ENCODE measurements at places on chromosomes 6 and 20.

GRCh38 chr6:163414117-163414945, at the start of gene QKI:
QKI (plus strand) TSS chr6:163414718; CDS start chr6:163415194, 476 bp downstream.
- DNase-seq = peak; percentile 84

- no peak for DNase-seq
Observed at GRCh38 chr6:142443532-142443931, 141.7 kb downstream of the ADGRG6 start.

DNA sequence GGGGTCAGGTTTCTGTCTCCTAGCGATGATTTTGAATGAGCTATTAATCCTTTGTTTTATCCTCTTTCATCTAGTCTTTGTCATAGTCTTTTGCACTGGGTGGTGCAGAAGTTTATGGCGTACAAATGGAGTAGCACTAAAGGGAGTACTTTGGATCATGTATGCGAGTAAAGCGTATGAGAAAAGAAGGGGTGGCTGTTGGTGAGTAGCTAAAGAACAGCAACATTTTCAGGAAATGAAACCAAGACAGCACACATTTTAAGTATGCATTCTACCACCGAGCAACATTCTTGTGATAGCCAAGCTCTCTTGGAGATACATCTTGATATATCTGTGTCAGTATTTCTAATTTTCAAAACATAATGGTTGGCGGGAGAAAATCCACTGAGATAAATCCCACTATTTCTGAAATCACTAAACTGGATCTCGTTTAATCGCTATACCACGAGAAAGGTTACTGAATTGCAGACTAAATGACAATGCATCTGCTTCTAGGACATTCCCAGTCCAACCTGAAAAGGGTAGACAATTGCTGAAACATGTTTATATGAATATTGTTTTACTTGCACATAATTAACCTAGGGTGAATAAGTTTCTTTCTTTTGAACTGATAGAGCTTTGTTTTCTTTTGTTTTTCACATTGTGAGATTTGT, 196.1 kb downstream of the TRIM27 start:
- no peak for DNase-seq

- no peak for DNase-seq
Observed at GRCh38 chr6:43916924-43917877, 147.2 kb downstream of the VEGFA start.

- DNase-seq = no peak
Observed at GRCh38 chr6:34531580-34532201, 24.4 kb downstream of the SPDEF start.

- DNase-seq = no peak
Observed at GRCh38 chr6:156471000-156471399, 306.2 kb upstream of the ARID1B start.

DNA sequence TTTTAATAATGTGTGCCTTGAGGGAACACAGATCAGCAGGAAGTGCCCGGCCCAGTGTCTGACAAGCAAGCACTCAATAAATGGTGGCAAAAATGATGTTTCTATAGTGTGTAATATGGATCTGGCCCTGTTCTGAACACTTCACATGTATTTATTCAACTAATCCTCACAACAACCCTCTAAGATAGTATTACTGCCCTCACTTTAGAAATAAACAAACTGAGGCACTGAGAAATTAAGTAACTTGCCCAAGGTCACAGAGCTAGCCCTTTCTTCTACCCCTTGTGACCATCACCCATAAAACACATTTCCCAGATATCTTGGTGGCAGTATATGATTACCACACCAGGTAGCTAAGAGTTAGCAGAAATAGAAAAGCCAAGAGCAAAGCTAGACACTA, 12.8 kb upstream of the MTFR2 start:
- DNase-seq = no peak

- no peak for DNase-seq
Observed at GRCh38 chr6:148021165-148021564, 321.5 kb upstream of the SASH1 start.

GRCh38 chr6:1027109-1027794, 284.6 kb upstream of the FOXQ1 start:
- DNase-seq = no peak

- DNase-seq = no peak
Observed at GRCh38 chr6:139194740-139195139, 59.9 kb downstream of the HECA start.

DNA sequence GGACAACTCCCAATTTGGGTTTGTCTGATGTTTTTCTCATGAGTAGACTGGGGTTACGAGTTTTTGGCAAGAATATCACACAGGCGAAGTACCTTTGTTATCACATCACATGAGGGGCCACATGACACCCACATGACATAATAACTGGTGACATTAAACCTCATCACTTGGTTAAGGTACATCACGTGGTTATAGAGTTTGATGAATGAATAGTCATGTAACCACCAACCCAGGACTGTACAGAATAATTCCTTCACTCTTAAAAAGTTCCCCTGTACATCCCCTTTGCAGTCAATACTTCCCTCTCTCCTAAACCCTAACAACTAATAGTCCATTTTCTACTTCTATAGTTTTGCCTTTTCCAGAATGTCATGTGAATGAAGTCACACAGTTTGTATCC, 83.4 kb downstream of the REV3L start:
- no peak for DNase-seq

GRCh38 chr20:50138120-50138478, 15.4 kb downstream of the PEDS1 start:
- no peak for DNase-seq

GRCh38 chr6:11833626-11834592, 55.3 kb upstream of the ADTRP start:
- DNase-seq = no peak

DNA sequence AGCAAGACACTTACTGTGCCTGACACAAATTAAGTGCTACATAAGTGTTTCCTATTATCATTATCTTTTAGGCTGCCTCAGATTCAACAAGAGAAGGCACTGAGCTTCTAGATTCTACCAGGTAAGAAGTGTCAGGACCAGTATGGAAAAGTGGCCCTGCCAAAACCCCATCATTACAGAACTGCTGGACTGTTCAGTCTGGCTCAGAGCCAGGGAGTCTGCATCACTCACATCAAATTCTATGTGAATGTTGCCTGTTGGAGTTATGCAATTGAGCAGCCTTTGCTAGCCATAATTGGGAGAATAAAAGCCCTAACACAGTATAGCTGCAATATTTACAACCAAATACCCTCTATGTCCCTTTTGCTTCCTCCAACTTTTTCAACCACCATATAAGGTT, 70.9 kb downstream of the ATG5 start:
- no peak for DNase-seq

- DNase-seq = no peak
Observed at GRCh38 chr6:101465863-101466262, 72.4 kb downstream of the GRIK2 start.

DNA sequence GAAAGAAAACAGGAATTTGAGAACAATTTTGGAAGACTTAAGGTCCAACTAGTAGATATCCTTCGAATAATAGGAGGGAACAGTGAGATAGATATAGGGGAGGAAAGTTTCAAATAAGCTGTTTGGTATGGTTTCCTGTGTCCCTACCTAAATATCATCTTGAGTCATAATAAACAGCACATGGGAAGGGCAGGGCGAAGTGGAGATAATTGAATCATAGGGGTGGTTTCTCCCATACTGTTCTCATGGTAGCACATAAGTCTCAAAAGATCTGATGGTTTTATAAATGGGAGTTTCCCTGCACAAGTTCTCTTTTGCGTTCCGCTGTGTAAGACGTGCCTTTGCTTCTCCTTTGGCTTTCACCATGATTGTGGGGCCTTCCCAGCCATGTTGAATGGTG, 39.5 kb upstream of the ENPP5 start:
- no peak for DNase-seq

GRCh38 chr20:46275091-46275490, 33.2 kb downstream of the CDH22 start:
- DNase-seq = no peak

DNA sequence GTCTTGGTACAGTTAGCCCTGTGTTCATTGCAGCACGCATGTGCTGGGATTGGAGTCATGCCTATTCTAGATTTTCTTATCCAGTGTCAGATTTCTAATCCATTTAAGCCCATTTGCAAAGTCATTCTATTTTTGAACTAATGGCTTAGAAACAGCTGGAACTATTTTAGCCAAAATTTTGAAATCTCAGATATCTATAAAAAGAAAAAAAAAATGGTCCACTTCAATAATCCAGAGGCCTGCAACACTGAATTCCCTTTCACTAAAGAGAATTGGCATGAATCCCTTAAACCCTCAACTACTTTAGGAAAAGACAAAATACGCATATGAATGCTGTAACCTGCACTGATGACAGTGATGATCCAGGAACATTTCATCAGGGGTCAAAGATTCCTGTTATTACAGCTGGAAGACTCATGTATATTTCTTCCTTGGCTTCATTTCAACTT, 1.5 kb downstream of the COL21A1 start:
- DNase-seq = no peak

DNA sequence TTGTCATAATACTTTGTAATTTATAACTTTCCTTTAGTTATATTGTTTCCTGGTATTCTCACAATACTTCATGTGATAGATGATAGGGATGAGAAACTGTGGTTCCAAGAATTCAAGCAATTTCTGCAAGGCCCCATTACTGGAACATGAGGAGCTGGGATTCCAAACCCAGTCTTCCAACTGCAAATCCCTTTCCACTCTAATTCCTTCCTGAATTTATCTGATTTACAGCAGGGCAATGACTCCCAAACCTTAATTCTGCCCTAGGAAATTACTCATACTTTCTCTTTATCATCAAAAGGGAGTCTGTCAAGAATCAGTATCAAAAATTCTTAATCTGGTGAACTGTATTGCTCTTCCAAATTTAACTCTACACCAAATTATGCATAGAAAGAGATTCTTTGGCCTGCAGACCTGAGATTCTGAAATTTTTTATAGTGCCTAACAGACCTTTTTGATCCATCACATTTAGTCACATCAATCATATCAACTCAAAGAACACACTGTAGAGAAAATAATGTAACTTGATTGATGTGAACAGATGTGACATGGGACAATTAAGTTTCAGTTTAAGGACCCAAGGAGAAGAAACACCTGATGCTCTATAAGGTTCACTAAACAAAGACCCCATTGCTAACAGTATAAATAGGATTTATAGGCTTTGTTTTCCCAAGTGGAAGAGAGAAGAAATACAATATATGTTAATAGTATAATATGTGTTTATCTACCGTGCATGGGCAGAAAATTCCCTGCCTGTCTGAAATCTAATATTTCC, 41.5 kb upstream of the GJA1 start:
- no peak for DNase-seq

DNA sequence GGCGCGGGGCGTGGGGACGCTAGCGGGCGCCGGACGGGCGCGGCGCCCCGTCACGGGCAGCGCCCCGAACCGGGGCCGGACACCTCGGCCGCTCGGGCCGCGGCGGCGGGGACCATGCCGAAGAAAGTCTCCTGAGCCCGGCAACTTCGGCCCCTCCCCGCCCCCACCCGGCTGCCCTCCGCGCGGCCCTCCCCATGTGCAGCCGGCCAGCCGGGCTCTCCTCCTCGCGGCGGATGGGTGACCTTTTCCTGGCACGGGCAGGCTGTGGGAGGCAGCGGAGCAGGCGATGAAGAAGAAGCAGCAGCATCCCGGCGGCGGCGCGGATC, 278 bp downstream of the UST start:
- DNase-seq = no peak
